ENCODE measurements at places on chromosomes 11 and 22. TPM values are rescaled to one million over a fixed set of nuclear protein-coding genes. Genes with fewer than 3 reads are reported as not detected.

- no peak for DNase-seq
Measured at GRCh38 chr11:114758627-114759026, 80.3 kb downstream of the NXPE2 start.

Gene SYCE3
- not detected for total RNA-seq

- peak; percentile 22 for DNase-seq
Measured at GRCh38 chr11:68214173-68215086, 1.3 kb upstream of the KMT5B start.

DNA sequence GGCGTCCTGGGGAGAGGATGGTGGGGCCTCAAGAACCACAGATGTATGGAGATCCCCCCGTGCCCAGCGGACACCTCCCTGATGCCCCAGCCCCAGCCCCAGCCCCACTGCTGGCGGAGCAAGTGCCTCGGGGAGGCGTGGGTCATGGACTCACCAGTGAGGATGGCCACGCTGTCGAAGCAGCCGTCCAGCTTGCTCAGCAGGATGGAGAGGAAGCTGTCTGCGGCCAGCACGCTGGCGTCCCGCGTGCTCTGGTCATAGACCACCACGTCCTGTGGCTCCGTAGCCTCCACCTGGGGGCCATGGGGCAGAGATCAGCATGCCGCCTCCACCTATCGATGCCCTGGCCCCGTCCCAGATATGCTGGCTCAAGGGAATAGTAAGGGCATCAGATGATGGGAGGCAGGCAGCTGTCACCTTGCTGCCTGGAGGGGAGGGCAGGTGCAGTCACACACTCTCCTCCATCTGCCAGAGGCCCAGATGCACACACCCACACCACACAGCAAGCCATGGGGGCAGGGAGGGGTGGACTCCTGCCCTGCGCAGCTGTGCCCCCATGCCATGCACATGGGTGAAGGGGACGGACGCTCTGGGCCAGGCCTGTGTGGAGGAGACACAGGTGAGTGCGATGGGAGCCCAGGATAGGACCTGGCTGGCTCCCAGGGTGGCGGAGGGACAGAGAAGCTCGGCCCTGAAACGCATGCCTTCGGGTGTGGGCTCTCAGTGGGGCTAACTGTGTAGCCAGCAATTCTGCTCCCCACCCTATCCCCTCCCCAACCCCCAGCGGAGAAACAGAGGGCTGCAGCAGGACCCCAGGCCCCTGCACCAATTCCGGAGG, 8.2 kb downstream of the DUSP8 start:
- no peak for DNase-seq

Gene ATG13
- 51.9 TPM for total RNA-seq

GRCh38 chr11:86987679-86988078, 32.5 kb upstream of the FZD4 start:
- DNase-seq = no peak

Gene TRIM22
- total RNA-seq = 3.1 TPM

DNA sequence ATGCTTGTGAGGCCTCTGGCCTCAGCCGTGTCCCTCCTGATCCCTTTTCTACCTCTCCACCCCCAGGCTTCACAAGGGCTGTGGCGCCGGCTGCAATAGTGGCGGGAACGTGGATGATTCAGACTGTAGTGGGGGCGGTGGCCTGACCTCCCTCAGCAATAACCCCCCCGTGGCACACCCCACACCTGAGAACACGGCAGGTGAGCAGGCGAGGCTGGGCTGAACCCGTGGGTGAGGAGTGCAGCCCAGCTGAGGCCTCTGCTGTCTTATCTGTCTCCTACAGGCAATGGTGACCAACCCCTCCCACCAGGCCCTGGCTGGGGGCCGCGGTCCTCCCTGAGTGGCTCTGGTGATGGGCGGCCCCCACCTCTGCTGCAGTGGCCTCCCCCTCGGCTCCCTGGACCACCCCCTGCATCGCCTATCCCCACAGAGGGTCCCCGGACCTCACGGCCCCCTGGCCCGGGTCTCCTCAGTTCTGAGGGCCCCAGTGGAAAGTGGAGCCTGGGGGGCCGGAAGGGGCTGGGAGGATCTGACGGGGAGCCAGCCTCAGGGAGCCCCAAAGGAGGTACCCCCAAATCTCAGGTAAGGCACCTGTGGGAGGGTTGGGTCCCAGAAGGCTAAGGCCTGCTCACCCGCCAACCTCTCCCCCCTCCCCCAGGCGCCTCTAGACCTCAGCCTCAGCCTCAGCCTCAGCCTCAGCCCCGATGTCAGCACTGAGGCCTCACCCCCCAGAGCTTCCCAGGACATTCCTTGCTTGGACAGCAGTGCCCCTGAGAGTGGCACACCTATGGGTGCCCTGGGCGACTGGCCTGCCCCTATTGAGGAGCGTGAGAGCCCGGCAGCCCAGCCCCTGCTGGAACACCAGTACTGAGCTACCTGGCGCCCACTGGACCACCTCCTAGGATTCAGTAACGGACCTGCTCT, 1.5 kb upstream of the SIPA1 start:
- DNase-seq = no peak

DNA sequence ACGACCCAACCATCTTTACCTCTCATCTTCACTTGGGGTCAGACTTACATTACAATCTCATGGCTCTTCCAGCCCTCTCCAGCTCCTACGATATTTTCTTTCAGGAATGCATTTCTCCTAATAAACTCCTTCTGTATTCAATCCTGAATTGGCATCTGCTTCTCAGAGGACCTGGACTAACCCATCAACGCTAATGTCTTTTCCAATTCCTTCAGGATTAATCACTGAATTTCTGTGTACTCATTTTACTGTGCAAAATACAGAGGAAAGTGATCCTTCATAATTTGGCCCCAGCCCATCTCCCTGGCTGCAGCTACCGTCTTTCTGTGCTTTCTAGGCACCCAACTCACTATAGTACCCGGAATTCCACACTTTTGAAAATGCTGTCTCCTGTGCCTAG, 239.2 kb downstream of the METTL15 start:
- DNase-seq = no peak

Gene RASSF10
- total RNA-seq = 6.0 TPM

DNA sequence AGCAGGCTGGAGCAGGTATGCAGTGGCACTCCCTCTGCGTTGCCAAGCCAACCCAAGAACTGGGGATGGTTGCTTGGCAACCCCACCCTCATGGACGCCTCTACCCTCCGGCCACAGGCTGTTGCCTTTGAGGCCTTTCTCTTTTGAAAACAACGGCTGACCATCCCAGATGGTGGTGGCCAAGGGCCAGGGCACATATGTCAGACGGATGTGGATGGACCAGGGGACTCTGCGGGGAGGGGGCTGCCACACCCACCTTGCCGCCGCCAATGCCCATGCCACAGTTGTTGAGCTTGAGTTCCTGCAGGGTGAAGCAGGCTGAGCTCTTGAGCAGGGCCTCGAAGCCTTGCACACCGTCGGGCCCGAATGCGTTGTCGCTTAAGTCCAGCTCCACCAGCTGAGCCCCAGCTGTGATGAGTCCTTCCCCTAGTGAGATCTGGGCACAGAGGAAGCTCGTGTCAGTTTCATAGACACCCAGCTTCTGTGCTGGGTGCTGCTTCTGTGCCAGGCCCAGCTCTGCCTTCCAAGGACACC, 21.5 kb downstream of the RANGAP1 start:
- DNase-seq = no peak

DNA sequence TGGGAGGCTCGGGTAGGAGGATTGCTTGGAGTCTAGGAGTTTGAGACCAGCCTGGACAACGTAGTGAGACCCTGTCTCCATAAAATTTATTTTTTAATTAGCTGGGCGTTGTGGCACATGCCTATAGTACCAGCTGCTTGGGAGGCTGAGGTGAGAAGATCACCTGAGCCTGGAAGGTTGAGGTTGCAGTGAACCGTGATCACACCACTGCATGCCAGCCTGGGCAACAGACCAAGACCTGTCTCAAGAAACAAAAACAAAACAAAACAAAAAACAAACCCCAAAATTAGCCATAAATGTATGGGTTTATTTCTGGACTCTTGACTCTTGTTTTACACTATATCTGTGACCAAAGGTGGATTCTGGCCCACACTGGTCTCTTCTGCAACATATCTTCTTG, 41.6 kb downstream of the EIF3F start:
- no peak for DNase-seq

DNA sequence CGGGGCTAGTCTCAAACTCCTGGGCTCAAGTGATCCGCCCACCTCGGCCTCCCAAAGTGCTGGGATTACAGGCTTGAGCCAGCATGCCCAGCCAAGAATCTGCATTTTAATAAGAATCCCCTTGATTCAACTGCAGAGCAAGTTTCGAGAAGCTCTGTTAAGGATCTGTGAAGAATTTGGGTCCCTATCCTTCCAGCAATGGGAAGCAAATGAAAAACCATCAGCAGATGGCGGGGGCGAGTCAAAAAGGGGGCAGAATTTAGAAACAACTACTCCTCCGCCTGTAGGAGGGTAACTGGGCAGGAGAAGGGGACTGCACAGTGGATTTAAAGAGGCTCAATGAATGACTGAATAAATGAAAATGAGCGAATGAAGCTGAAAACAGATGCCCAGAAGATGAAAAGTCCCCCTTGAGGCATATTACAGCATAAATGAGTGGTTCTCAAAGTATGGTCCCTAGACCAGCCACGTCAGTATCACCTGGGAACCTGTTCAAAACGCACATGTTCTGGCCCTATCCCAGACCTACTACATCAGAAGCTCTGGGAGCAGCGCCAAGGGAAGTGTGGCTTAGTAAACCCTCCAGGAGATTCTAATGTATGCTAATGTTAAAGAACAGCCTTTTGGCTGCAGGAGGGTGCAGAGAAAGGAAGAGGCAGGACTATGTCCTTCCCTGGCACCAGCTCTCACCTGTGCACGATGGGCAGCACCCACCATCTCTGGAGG, 15.0 kb downstream of the VWCE start:
- DNase-seq = no peak

GRCh38 chr11:129131316-129131715, 60.8 kb downstream of the ARHGAP32 start:
- no peak for DNase-seq

DNA sequence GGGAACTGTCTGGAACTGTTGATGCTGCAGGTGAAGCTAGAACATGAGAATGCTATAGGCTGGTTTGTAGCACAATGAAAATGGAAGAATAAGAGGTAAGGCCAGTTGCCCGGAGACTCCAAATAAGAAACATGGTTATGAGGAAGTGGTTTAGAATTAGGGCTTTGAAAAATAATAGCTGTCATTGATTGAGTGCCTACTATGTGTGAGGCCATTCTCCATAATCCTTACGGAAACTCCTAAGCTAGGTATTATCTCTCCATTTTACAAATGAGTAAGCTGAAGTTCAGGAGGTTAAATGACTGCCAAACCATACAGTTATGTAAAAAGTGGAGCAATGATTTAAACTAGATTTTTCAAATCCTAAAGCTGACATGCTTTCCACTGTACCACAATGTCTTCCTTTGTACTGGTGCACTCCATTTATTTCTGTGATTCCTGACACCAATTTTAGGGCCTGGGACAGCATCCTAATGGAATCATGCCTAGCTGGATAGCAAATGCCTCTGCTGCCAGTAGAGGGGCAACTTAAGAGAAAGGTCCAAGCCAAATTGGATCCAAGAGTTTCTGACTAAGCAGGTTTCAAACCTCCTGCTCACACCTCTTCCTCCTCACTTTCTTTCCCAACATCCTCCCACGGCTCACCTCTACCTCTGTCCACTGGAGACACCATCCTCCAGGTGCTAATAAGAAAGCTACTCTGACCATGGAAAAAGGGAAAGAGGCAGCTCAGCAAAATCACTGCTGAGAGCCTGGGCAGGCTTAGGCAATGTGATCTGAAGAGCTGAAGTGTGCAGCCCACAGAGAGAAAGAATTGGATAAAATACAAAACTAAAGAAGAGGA, 46.9 kb upstream of the PICALM start:
- no peak for DNase-seq

Gene MAP6
- total RNA-seq = 57.7 TPM

DNA sequence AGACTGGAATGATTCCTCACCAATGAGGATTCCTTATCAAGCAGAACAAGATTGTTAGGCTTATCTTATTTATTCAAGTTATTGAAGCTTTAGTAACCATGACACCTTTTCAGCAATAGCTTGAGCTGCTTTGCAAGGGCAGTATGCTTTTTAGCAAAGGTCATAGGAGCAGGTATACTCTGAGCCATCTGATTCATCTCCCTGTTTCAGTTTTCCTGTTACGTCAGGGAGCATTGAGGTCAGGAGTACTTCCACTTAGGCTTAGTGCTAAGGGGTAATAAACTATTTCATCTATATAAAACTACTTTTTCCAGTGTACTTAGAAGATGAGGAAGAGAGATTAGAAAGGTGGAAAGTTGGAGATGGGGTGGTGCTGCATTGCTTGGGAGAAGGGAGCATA, 17.7 kb upstream of the ANKRD42 start:
- no peak for DNase-seq

- no peak for DNase-seq
Measured at GRCh38 chr11:79691445-79691844, 250.6 kb upstream of the TENM4 start.

DNA sequence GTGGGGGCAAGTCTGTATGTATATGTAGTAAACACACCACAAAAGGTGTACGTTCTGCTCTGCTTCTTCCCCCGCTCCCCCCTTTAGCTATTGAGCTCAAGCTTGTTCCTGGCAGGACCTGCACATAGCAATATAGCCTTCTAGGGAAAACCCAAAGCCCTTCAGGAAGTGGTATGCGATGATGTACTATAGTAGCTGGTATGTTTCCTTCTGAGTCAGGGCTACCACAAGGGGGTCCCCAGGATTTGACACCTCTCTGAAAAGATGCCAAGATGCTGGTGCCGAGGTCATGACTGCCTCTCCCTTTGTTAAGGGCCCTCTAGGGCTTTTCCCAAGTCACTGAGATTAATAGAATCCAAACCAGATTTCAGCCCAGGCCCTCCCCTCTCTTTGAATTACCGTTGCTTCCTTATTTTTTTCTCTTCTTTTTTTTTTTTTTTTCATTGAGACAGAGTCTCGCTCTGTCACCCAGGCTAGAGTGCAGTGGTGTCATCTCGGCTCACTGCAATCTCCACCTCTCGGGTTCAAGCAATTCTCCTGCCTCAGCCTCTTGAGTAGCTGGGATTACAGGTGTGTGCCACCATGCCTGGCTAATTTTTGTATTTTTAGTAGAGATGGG, 268.4 kb downstream of the ETS1 start:
- no peak for DNase-seq

GRCh38 chr22:45262931-45263462, 21.8 kb upstream of the UPK3A start:
- DNase-seq = no peak

- DNase-seq = no peak
Measured at GRCh38 chr11:76564364-76564763, 106.2 kb downstream of the LRRC32 start.

GRCh38 chr11:79342236-79342635, 98.6 kb downstream of the TENM4 start:
- DNase-seq = no peak

- DNase-seq = no peak
Measured at GRCh38 chr11:129722529-129722928, 93.1 kb upstream of the TMEM45B start.

GRCh38 chr11:92224407-92225124, at the start of gene FAT3:
TSS of gene FAT3 (plus strand) at chr11:92224818. CDS start at chr11:92352113, 127,295 bp downstream.
- DNase-seq = peak; percentile 63

DNA sequence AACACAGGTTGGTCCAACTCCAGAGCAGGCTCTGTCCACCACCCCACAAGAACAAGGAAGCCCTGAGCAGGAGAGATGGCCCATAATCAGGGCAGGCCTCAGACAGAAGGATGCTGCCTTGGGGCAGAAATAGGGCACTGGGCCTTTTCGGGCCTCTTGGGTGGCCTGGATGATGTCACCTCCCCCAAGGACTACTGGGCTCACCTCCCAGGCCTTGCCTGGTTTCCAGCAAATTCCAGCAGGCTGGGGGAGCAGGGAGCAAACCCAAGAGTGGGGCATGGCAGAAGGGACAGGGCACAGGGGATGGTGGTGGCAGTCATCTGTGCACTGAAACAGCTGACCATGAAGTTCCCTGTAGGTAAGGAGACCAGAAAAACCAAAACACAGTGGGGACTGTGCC, 5.3 kb upstream of the NAA40 start:
- no peak for DNase-seq
